ENCODE measurements at places on chromosomes 2 and 18.

DNA sequence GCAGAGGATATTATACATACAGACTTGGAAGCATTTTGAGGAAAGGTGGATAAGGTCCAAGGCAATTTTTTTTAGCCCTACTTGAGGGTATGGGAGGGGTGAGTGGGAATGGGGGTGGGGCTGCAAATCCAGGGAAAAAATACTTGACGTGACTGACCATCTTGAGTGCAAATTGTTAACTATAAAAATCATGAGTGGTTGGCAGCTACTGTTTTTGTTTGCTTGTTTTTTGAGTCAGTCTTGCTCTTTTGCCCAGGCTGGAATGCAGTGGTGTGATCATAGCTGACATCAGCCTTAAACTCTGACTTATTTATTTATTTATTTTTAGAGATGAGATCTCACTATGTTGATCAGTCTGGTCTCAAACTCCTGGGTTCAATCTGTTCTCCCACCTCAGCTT is 458.8 kb downstream of the PIK3C3 start:
- DNase-seq = no peak

DNA sequence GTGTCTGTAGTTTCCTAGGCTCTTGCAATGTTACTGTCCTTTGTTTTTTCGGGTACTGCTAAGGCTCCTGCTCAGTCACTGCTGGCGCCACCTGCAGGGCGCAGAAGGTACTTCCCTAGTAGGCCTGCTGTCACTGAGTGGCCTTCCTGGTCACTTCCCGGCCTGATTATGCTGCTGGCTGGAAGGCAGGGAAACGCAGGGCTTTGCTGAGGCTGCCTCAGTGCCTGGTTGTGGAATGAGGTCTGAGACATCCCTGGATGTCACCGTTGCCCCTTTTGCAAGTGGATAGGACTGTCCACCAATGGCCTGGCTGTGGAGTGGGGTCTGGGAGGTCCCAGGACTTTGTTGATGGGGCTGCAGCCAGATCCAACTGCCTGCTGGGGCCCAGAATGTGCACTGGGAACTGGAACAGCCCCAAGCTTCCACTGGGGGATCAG is 13.1 kb downstream of the DAW1 start:
- peak; percentile 68 for DNase-seq

- no peak for DNase-seq
These were observed 118.6 kb upstream of the CDC42EP3 start for GRCh38 chr2:37790019-37790418.

- DNase-seq = no peak
These were observed 193.3 kb upstream of the AGAP1 start for GRCh38 chr2:235300368-235301201.

GRCh38 chr18:832085-832681 is 20.1 kb upstream of the YES1 start:
- DNase-seq = no peak

DNA sequence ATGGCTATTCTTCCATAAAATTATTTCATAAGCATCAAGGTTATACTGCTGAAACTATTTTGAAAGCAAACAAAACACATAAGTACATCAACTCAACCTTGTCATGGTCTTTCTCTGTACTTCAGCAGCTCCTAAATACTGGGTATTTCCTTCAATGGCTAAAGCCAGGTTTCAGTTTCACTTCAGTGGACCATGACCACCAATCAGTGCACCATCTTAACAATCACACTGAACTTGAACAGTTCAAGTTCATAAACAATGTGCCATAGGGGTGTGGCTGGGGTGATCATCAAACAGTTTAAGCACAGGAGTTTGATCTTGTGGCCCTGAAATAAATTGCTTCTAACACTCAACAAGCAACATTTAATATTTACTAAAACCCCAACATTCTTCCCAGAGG is 124.1 kb upstream of the FIGN start:
- DNase-seq = no peak

DNA sequence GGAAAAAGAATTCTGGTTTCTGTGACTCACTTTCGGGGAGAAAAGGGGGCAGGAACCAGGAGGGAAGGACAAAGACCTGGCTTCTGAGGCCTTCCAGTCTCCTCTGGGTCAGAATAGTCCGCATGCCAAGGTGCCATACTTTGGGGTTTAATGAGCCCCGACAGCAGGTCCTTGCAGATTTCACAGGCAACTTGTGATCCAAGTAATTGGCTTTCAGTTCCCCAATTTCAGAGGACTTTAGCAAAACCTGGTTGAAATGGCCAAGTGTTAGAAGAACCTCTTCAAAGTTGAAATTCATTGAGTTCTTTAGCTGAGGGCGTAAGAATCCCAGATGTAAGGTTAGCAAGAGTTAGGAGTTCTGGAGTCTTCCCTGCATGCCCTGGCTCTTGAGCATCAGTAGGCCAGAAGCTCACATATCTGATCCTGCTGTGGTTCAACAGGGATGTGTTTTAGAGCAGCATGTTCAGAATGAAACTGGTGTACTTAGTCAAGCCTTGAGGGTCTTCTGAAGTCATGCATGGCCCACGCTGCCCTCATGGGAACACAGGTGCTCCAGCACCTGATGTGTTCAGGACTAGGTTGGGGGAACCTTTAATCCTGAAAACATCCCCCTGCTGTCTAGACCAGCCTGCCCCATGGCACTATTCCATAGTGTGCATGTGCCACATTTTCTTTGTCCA is 143.0 kb downstream of the NUP35 start:
- DNase-seq = no peak

GRCh38 chr2:230866756-230867523 is 2.2 kb downstream of the ITM2C start:
- no peak for DNase-seq

GRCh38 chr18:10367836-10368235 is 86.6 kb upstream of the APCDD1 start:
- DNase-seq = no peak

Measured in GM13977 (cell line).